ENCODE measurements at places on chromosomes 7 and 10. TPM values are rescaled to one million over a fixed set of nuclear protein-coding genes. Genes with fewer than 3 reads are reported as not detected.

The MACC1 gene
- total RNA-seq = 199 TPM

The NPC1L1 gene
- total RNA-seq = 46.0 TPM

The GRK5 gene
- 2.4 TPM for total RNA-seq

The SEMA4G gene
- total RNA-seq = 15.9 TPM

The RADIL gene
- 0.83 TPM for total RNA-seq

The PIP gene
- not detected for total RNA-seq

The OLAH gene
- total RNA-seq = not detected

The PNLIPRP2 gene
- total RNA-seq = not detected

The NUTM2A gene
- 1.1 TPM for total RNA-seq

The CDK1 gene
- total RNA-seq = 140 TPM

The ACSL5 gene
- 35.3 TPM for total RNA-seq

The PTF1A gene
- total RNA-seq = not detected

The PPP3CB gene
- 26.4 TPM for total RNA-seq

The PODXL gene
- total RNA-seq = 15.5 TPM

The SNX13 gene
- 69.3 TPM for total RNA-seq

The ASB15 gene
- total RNA-seq = not detected

The PDE6C gene
- not detected for total RNA-seq

The ITPRID1 gene
- total RNA-seq = 0.95 TPM

The TEX47 gene
- not detected for total RNA-seq

The LIPK gene
- total RNA-seq = not detected

The PLCE1 gene
- total RNA-seq = 1.8 TPM

The TCF7L2 gene
- total RNA-seq = 43.0 TPM

The SEMA3D gene
- total RNA-seq = 0.91 TPM

The ERVW-1 gene
- not detected for total RNA-seq

The CH25H gene
- 0.73 TPM for total RNA-seq

The WNT2 gene
- not detected for total RNA-seq

The SYT15B gene
- 0.24 TPM for total RNA-seq

The TBX20 gene
- total RNA-seq = 3.4 TPM

The CC2D2B gene
- total RNA-seq = not detected

The CYP3A4 gene
- not detected for total RNA-seq

The OR2F2 gene
- not detected for total RNA-seq

The AKR1E2 gene
- 1.1 TPM for total RNA-seq

The RAB18 gene
- 75.9 TPM for total RNA-seq

The FFAR4 gene
- 0.61 TPM for total RNA-seq

The GNAT3 gene
- total RNA-seq = not detected

The DGKB gene
- total RNA-seq = 0.12 TPM

The CYP2C8 gene
- total RNA-seq = not detected

The ADIRF gene
- not detected for total RNA-seq

The SNX10 gene
- total RNA-seq = 19.6 TPM

The LZTS2 gene
- 23.7 TPM for total RNA-seq

The ADAM12 gene
- not detected for total RNA-seq

The HOXA3 gene
- total RNA-seq = 20.9 TPM

The DNAJC12 gene
- 1.1 TPM for total RNA-seq

The ANKRD30A gene
- not detected for total RNA-seq

The TFEC gene
- not detected for total RNA-seq

The TET1 gene
- 1.2 TPM for total RNA-seq

The SLC26A4 gene
- total RNA-seq = not detected

The SCART1 gene
- total RNA-seq = 2.2 TPM

The STEAP2 gene
- total RNA-seq = 38.5 TPM

The OPTN gene
- 60.6 TPM for total RNA-seq

The FEZF1 gene
- 0.22 TPM for total RNA-seq

The CLDN3 gene
- 122 TPM for total RNA-seq
